A172 (cell line): ENCODE measurements at places on chromosomes 16 and 17.

DNA sequence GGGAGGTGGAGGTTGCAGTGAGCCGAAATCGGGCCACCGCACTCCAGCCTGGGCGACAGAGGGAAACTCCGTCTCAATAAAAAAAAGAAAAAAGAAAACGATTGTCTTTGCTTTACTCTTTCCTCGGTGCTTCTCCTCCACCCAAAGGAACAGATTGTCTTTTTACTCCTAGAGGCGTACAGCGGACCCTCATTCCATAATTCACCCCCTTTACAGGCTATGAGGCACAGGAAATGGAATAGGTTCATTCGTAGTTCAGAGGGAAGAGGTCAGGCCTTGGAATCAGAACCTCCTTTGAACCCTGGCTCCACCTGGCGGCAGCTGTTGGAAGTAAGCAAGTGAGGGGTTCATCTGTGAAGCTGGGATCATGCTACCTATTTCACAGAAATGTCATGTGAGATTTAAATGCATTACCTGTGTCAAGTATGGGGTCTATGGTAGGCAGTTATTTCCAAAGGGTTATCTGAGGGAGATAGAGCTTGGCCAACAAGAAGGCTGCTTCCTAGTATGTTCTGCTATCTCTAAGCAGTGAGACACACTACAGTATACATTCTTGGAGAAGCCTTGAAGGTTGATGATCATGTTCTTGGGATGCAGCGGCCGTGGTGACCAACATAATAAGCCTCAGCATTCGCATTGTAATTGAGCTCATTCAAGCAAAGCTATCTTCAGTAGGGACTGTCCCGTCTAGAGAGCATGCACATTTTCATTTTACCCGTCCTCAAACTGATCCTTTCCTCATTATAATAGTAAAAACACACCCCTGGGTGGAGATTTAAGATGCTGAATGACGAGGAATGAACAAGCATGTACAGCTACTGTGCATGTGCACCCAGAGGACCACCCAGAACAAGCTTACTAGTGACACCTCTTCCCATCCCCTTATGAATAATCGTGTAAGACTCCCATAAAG lies 18.7 kb upstream of the ZNF689 start:
- DNase-seq: peak; percentile 70

DNA sequence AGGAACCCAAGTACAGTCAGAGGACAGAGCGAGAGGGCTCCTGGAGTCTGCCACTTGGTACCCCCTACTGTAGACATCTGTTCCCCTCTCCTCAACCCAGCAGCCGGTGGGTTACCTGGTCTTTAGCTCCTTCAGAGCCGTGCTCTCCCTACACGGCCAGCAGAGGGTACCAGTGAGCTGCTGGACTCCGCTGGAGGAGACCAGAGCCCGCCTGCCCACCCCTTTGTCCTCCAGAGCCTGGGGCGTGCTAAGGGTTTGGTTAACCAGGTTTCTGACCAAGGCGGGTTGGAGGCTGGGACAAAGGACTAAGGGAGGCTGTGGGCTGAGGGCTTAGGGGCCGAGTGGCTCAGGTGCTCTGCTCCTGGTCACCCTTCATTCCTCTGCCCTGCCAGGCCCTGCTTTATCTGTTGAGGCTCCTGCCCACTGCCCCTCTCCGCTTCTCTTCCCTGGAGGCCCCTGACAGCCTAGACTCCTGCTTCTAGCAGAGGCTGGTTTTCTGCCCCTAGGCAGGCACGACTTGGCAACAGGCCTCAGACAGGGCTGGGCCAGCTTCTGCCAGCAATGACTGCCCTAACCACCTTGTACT lies 2.7 kb upstream of the HSD11B2 start:
- DNase-seq: no peak

- no peak for DNase-seq
These were observed 41.9 kb downstream of the NFAT5 start for GRCh38 chr16:69607674-69608073.

- DNase-seq: no peak
These were observed 22.6 kb upstream of the HOXB13 start for GRCh38 chr17:48751172-48751571.

GRCh38 chr16:82995924-82996441 lies 369.2 kb downstream of the CDH13 start:
- peak; percentile 82 for DNase-seq

DNA sequence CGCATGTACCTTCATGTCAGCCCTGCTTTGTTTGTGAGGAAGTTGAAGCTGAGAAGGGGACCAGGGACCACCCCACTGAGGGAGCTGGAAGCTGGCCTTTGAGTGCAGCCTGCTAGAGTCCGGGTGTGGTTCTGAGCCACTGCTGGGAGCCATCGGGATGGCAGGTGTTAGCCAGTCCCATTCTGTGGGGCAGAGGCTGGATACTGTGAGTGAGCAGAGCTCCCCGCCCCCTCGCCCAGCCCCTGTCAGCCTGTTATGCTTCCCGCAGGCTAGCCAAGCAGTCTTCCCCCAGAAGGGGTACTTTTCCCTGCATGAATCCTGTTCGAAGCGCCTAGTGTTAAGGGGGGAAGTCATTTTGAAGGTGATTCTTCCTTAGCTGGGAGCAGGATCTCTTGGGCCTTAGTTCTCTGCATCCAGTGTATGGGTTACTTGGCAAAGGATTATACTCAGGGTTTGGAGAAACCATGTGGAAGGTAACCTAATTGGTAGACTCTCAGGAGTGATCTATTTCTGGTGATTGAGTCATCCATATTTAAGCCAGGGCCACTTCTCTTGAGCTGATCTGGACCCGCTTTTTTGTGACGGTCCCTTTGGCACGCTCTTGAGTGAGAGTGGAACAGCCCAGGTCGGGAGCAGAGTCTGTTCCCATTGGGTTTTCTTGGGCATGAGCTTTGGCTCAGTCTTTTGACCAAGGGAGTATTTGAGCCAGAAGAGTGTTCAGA lies 23.8 kb downstream of the AKAP1 start:
- no peak for DNase-seq

DNA sequence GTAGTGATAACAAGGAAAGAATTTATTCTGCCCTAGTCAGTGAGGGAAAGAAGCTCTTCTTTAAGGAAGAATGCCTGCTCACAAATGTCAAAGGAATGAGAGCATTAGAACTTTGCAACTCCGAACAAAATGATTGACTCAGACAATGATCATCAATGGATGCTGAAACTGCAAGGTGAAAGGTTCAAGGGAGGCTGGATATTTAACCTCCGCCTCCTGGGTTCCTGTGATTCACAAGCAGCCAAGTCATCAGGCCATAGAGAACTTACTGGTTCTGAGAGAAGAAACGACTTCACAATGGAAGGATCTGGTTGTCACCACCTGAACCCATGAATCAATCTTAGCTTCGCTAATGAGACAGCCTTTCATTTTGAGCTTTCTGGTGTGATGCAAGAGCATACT lies 16.0 kb upstream of the SCNN1B start:
- DNase-seq: no peak

DNA sequence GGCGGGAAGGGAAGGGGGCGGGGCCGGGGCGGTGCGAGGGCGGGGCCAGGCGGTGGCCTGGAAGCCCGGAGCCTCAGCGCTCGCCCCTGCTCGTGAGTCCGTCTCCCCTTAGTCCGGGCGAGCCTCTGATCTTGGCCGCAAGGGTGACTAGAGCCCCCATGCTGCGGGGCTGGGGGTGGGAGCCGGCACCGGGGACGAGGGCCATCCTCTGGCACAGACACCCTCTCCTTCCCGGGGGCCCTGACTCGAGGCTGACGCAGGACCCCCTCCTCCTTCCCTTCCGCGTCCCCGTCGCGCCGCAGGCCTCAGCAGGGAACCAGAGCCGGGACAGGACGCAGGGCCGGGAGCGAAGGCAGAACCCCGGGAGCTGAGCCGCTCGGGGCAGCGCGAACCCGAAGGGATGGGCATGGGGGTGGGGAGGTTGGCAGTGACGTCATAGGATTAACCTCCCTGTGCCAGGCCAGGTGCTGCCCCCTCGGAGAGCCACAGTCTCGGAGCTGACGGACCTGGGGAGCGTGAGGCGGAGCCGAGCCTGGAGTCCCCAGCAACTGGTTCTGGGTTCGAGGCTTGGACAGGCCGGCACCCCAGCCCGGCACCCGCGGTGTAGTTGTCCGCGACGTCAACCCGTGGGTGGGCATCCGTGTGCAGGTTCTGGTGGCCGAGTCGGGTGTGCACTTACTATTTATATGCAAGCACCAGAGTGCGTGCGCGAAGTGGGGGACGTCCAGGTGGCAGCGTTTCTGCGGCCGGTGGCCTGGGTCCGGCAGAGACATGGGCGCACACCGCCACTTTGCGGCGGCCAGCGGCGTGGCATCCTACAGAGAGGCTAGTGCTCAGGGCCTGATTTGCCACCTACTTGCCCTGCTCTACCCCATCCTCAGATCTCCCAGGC lies 503 bp upstream of the PLCD3 start:
- DNase-seq: peak; percentile 83

- DNase-seq: no peak
These were observed 4.5 kb downstream of the DERL2 start for GRCh38 chr17:5481451-5481850.

DNA sequence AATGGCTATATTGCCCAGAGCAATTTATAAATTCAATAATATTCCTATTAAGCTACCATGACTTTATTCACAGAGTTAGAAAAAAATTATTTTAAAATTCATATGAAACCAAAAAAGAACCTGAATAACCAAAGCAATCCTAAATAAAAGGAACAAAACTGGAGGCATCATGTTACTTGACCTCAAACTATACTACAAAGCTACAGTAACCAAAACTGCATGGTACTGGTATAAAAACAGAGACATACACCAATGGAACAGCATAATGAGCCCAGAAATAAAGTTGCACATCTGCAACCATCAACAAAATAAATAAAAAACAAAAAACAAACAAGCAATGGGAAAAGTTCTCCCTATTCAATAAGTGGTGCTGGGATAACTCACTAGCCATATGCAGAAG lies 203.2 kb downstream of the RGS9 start:
- DNase-seq: no peak
